Endothelial cell of umbilical vein (primary cell): ENCODE measurements at places on chromosomes 4 and X. TPM values are rescaled to one million over a fixed set of nuclear protein-coding genes. Genes with fewer than 3 reads are reported as not detected.

- H3K27ac ChIP-seq: no peak overlapping the region
- no peak overlapping the region for H3K4me3 ChIP-seq
- no peaks in the 10 kb centered on the region for H3K36me3 ChIP-seq
Measured at GRCh38 chrX:52341493-52341892, 27.3 kb upstream of the XAGE2 start.

DNA sequence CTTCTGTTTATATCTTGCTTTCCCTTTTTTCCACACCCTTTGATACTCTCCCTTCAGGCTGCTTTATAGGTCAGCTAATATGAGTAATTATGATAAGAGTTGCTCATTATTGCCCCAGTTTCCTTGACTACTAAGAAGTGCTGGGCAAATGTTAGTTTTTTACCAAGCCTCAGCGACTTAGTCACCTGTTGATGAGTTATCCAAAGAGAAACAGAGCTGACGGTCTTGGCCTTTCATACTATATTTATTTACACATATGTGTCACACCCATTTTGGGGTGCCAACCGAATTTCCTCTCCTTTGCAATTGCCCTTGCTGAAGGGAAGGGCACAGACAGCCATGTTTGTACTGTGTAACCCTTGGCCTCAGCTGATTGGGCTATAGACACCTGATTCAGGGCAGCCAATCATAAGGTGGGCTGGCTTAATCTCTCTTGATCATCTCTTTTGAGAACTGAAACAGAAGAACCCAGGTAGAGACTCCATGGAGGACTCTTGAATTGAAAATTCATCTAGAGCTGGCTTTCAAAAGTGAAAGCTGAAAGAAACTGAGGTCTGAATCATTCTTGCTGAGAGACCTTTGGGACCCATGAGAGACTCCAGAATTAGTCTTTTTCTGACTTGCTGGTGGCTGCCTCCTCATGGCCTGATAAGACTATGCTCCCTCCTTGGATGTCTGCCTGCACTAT is 111.7 kb upstream of the RPS6KA3 start:
- DNase-seq: no peak
- no peak overlapping the region for H3K27ac ChIP-seq
- no peaks in the 10 kb centered on the region for H3K36me3 ChIP-seq

DNA sequence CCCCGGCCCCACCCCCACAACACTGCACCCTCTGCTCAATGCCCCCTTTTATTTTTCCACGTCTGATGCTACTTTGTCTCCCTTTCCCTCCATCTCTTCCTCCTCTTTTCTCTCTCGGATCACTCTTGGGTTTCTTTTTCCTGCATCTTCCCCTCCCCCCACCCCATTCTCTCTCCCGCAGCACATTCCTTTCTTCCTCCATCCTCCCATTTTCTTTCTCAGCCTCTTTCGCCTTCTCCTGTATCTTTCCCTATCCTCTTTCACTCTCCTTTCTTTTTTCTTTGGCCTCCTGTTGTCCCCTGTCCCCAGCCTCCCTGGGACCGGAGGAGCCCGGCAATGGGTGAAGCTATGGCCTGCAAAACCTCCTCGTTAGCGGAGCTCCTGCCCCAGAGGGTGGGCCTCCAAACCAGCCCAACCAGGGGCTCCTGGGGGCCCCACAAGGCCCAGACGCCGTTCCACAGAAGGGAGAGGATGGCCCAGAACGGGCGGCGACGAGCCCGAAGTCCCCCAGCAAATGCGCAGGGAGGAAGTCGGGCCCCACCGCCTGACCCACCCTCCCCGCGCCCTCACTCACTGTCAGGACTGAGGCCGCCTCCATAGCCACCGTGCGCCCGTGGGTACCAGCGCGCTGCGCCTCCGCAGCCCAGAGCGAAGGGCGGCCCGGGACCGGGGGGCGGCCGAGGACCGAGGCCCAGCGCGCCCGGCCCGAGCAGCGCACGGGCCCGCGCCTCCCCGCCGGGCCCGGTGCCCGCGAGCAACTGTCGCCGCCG is 807 bp downstream of the HMX1 start:
- no peaks in the 10 kb centered on the region for H3K4me1 ChIP-seq
- H3K36me3 ChIP-seq: no peaks in the 10 kb centered on the region
- no peak overlapping the region for H3K4me3 ChIP-seq
- H3K27ac ChIP-seq: no peak overlapping the region

GRCh38 chr4:173211222-173211621 is 42.6 kb downstream of the GALNT7 start:
- no peaks in the 10 kb centered on the region for H3K27me3 ChIP-seq
- peaks cover 24% of the 10 kb centered on the region for H3K4me1 ChIP-seq
- DNase-seq: no peak
- H3K27ac ChIP-seq: no peak overlapping the region
- H3K4me3 ChIP-seq: no peak overlapping the region

DNA sequence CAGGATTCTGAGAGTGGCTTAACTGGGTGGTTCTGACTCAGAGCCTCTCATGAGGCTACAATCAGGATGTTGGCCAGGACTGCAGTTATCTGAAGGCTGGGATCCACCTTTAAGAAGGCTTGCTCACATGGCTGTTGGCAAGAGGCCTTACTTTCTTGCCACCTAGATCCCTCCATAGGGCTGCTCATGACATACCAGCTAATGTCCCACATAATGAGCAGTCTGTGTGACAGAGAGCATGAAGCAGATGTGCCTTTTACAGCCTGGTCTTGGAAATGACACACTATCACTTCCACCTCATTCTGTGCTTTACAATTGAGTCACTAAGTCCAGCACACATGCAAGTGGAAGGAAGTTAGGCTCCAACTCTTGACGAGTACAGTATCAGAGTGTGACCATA is 4.3 kb upstream of the RBM3 start:
- no peaks in the 10 kb centered on the region for H3K27me3 ChIP-seq
- peak; percentile 64 for DNase-seq
- peaks cover 7% of the 10 kb centered on the region for H3K4me1 ChIP-seq
- no peaks in the 10 kb centered on the region for H3K36me3 ChIP-seq
- H3K4me3 ChIP-seq: no peak overlapping the region

DNA sequence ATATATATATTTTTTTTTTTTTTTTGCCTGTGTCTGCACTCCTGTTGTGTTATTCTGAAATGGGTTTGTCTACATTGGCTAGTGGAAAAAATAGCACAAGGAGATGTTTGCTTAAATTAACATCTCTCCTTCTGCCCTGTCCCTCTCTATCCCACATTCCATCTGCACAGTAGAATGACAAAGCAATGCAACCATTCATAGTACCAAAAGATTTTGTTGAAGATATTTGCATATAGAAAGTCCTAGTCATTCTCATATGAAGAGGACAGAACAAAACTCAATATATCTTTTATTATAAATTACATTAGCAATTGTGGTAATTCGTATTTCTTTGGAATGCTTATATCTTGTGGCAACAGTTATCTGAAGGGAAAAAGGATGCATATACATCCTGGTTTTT is 88.3 kb upstream of the AGA start:
- H3K4me3 ChIP-seq: no peak overlapping the region
- H3K36me3 ChIP-seq: no peaks in the 10 kb centered on the region
- no peaks in the 10 kb centered on the region for H3K4me1 ChIP-seq
- no peak for DNase-seq
- no peak overlapping the region for H3K27ac ChIP-seq

- H3K27me3 ChIP-seq: no peaks in the 10 kb centered on the region
- H3K4me3 ChIP-seq: peak overlapping the region; percentile 74
- no peaks in the 10 kb centered on the region for H3K36me3 ChIP-seq
- H3K4me1 ChIP-seq: peaks cover 12% of the 10 kb centered on the region
- H3K27ac ChIP-seq: peak overlapping the region; percentile 50
- no peak for DNase-seq
Measured at GRCh38 chrX:154515090-154515965, 704 bp downstream of the FAM3A start.

GRCh38 chrX:37686369-37686995 is 891 bp downstream of the XK start:
- H3K4me1 ChIP-seq: no peaks in the 10 kb centered on the region
- no peak overlapping the region for H3K27ac ChIP-seq
- no peaks in the 10 kb centered on the region for H3K27me3 ChIP-seq
- H3K36me3 ChIP-seq: no peaks in the 10 kb centered on the region

DNA sequence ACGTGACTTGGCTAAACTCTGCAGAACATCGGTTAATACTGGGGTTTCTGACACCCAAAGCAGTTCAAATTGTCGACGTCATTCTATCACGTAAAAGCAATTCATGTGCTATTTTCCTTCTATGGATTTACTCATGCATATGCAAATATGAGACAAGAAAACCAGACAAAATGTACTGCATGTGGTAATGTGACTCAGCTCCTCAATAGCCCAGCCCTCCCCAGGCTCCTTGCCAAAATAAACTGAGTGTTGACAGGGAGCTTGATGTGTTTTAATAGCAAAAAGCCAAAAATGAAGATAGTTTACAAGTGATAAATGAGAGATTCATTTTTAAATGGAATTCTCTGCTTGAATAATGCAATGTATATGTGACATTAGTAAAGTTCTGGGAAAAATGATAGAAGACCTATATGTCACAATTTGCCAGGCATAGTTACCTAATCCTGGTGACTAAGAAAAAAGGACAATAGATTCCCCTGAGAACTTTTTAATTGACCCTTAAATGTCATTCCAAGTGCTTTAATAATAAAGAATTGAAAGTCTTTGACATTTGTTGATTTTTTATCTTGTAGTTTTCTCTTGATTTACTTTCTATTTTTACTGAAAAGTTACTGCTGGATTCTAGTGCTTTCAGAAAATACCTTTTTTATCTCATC is 1700.6 kb upstream of the TENM3 start:
- no peaks in the 10 kb centered on the region for H3K27me3 ChIP-seq
- no peak overlapping the region for H3K27ac ChIP-seq
- no peak overlapping the region for H3K4me3 ChIP-seq
- no peak for DNase-seq

DNA sequence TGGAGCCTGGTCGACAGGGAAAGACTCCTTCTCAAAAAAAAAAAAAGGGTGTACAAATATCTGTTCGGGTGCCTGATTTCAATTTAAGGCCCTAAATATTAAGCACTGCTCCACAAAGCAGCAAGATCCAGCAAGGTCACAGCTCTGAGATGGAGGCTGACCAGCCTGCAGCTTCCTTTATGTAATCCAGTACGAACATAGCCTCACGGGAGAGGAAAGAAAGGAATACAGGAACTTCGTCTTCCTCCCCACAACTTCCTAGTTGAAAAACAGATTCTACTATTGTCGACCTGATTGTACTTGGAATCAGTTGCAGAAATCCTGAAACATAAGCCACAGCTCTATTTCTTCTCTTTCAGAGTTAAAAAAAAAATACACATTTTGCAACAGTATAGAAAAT is 53.5 kb upstream of the TBC1D9 start:
- no peaks in the 10 kb centered on the region for H3K36me3 ChIP-seq
- H3K27ac ChIP-seq: no peak overlapping the region
- H3K4me1 ChIP-seq: no peaks in the 10 kb centered on the region
- H3K27me3 ChIP-seq: peaks cover 8% of the 10 kb centered on the region
- H3K4me3 ChIP-seq: no peak overlapping the region

GRCh38 chrX:132624466-132624865 is 135.6 kb upstream of the MBNL3 start:
- H3K36me3 ChIP-seq: no peaks in the 10 kb centered on the region
- no peak overlapping the region for H3K27ac ChIP-seq
- no peak overlapping the region for H3K4me3 ChIP-seq
- H3K4me1 ChIP-seq: peaks cover 7% of the 10 kb centered on the region
- no peaks in the 10 kb centered on the region for H3K27me3 ChIP-seq

DNA sequence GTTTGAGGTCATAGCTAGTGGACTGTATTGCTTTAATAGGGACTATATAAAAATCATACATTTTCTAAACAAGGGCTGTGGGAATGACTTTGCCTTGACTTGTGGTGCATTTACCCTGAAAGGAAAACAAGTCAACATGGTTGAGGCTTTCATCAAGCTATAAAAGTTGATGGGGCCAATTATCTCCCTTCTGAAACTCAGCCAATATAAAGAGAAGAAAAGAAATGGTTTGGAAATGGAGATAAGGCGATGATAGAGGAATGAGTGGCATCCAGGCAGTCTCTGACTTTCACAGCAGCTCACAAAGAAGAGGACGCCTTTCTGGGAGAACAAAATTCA is 118.7 kb downstream of the SMARCA1 start:
- no peak for DNase-seq
- H3K4me3 ChIP-seq: no peak overlapping the region
- no peaks in the 10 kb centered on the region for H3K4me1 ChIP-seq
- no peaks in the 10 kb centered on the region for H3K36me3 ChIP-seq
- H3K27me3 ChIP-seq: no peaks in the 10 kb centered on the region
- no peak overlapping the region for H3K27ac ChIP-seq

DNA sequence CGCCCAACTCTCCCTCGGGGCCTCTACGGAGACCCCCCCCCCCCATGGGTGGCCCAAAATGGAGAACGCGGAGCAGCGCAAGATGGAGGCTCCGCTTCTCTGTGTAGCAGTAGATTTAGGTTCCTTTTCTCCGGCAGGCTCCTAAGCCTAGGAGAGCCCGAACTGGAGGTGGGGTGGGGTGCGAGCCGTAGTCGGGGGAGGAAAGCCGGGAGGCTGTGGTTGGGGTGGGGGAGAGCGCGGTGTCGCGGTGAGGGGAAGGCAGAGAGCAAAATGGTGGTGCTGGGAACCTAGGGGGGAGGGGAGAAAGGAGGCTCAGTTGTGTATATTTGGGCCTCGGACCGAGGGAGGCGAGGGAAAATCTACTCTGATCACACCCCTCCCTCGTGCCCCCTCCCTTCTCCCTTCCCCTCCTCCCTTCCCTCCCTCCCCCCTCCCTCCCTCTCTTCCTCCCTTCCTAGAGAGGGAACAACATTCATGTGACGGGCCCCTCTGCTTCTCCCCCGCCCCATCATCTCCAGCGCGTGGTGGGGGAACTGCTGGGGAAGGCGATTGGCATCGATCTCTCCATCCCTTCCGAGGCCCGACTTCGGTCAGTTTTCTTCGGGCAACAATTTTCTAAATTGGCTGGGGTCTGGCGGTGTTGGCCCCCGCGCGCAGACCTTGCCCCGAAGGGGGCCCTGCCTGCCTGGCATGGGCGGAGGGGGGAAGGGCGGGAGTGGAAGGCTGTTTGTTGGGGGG is at the start of gene STAG2:
TSS of gene STAG2 (plus strand) at position 439 of the 738 bp plus-strand sequence. CDS start 60,922 bp downstream, outside the sequence.
- H3K4me1 ChIP-seq: peaks cover 21% of the 10 kb centered on the region
- H3K4me3 ChIP-seq: peak within 1 kb of the TSS; percentile 56
- DNase-seq: peak; percentile 74
- peak within 1 kb of the TSS; percentile 99 for H3K27ac ChIP-seq
- H3K27me3 ChIP-seq: no peaks in the 10 kb centered on the region

- no peak overlapping the region for H3K27ac ChIP-seq
- H3K4me3 ChIP-seq: no peak overlapping the region
- no peak for DNase-seq
Measured at GRCh38 chr4:9143421-9144080, 26.7 kb upstream of the FAM90A26 start.

DNA sequence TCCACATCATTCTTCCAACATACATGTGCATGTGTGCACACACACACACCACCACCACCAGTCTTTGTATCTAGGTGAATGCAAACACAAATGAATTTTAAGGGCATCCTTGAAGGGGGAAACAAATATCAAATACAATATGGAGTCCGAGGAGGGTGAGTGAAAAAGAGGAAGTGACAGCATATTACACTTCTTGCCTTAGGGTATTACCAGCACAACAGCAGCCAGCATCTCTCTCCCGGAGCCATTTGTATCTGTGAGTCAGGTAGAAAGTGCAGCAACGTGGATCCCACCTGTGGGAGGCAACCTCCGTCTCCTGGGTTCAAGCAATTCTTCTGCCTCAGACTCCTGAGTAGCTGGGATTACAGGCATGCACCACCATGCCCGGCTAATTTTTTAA is 483.2 kb downstream of the SMARCA1 start:
- no peak overlapping the region for H3K4me3 ChIP-seq
- no peak for DNase-seq
- H3K27me3 ChIP-seq: no peaks in the 10 kb centered on the region
- no peaks in the 10 kb centered on the region for H3K4me1 ChIP-seq
- no peaks in the 10 kb centered on the region for H3K36me3 ChIP-seq
- H3K27ac ChIP-seq: no peak overlapping the region

SPANXD gene
- total RNA-seq: not detected in 2 replicates

KCND1 gene
- 0.67 and 1.3 TPM in 2 replicates for total RNA-seq

EXOC1L gene
- not detected in 2 replicates for total RNA-seq

GLRB gene
- total RNA-seq: 5.7 and 6.2 TPM in 2 replicates

F8A2 gene
- not detected in 2 replicates for total RNA-seq

NMU gene
- 3.7 TPM in 1 of 2 replicates, not detected in the other for total RNA-seq

CXCL3 gene
- total RNA-seq: 1.3 and 1.4 TPM in 2 replicates

SERPINA7 gene
- not detected in 2 replicates for total RNA-seq
